ENCODE measurements at places on chromosomes 4 and X.

GRCh38 chr4:105946771-105947170 is 51.5 kb downstream of the NPNT start:
- DNase-seq: no peak

GRCh38 chr4:142226014-142226413 is 589.6 kb downstream of the IL15 start:
- no peak for DNase-seq

DNA sequence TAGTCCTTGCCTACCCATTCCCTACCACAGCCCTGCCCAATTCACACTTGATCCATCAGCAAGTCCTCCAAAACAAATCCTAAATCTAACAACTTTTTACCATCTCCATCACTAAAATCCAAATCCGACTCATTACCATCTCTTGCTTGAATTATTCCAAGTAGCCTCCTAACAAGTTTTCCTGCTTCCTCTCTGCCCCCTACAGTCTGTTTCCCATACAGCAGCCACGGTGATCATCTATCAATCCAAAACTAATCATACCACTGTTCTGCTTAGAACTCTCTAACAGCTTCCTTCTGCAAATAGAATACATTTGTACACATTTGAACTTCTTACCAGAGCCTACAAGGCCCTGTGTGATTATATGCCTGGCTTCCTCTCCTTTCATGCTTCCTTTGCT is 133.0 kb downstream of the SHROOM4 start:
- no peak for DNase-seq

- DNase-seq: no peak
Measured at GRCh38 chr4:189202182-189202868, 738.3 kb upstream of the FRG1 start.

GRCh38 chr4:38377195-38377594 is 286.8 kb upstream of the KLF3 start:
- DNase-seq: no peak

DNA sequence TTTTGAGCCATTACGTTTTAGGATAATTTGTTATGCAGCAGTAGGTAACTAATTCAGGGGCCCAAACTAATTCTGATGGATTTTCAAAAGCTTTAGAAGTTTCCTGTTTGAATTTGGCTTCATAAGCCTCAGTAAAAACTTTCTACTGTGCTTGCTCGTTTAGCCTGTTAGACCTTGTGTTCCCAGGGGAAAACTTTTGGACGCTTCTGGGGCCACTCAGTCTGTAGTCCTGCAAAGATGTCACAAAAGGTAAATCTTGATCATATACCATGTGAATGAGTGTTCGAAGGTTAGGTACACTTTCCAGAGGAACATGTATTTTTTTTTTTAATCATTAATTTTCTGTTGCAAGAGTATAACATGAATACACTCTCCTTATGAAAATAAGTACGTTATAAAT is 70.7 kb downstream of the SUPT20HL2 start:
- no peak for DNase-seq

- DNase-seq: no peak
Measured at GRCh38 chr4:149202117-149202516, 613.5 kb downstream of the IQCM start.

- DNase-seq: no peak
Measured at GRCh38 chr4:72313121-72313520, 255.9 kb downstream of the ADAMTS3 start.

GRCh38 chr4:76955182-76955581 is 5.6 kb downstream of the SEPTIN11 start:
- DNase-seq: no peak

DNA sequence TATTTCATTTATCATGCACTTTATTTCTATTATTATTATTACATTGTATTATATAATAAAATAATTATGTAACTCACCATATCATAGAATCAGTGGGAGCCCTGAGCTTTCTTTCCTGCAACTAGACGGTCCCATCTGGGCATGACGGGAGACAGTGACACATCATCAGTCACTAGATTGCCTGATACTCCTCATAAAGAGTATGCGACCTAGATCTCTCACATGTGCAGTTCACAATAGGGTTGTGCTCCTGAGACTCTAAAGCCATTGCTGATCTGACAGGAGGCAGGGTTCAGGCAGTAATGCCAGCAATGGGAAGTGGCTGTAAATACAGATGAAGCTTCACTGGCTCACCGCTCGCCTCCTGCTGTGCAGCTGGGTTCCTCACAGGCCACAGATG is 62.3 kb downstream of the DMD start:
- no peak for DNase-seq

GRCh38 chrX:9848718-9849479 is 62.7 kb downstream of the SHROOM2 start:
- no peak for DNase-seq

- no peak for DNase-seq
Measured at GRCh38 chr4:140005699-140006098, 148.3 kb downstream of the MAML3 start.

- no peak for DNase-seq
Measured at GRCh38 chr4:168712316-168712890, 215.6 kb downstream of the PALLD start.

DNA sequence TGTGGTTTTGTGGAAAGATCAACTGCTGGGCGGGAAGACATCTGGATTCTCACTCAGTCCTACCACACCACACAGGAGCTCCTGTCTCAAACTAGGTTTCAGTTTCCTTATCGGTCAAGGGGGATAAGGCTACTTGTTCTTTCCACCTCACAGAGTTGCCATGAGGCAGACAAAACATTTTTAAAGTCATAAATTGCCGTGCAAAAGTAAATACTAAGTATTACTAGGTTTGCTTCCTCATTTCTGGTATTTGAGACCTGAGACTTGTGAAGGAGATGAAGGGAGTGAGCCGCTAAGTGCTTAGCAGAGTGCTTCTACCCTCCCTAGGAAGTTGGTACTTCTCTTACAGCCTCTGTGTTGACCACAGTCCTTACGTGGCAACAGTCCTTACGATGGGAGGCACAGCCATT is 1.5 kb downstream of the LAP3 start:
- no peak for DNase-seq

DNA sequence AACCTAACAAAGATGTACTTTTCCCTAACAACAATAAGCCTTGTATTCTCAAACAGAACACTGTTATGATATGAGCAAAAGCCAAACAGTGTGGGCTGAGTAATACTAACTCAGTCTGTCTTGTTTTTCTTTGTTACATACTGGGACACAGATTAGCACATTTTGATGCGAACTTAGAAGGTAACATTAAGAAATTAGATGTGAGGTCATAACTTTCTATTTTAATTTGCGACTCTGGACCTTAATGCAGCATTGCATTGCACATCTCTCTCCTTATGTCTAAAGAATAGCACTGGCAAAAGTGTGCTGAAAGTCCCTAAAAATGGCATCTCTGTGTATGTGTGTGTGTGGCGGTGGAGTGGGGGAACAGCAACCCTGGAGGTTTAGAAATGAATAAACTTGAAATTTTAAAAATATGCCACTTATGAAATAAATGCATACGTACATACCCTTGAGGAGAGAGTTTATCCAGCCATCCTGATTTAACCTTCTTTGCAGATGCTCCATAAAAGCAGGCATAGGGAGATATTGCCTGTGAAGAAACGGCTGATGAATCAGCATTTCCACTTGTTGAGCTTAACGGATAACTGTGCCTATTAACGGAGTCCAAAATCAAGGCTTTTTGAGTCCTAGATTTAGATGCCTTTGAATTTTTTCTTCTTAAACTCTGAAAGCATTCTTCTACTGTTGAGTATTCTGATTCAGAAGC is 34.2 kb downstream of the ARAP2 start:
- DNase-seq: no peak

GRCh38 chr4:2931512-2932301 is 31.5 kb downstream of the NOP14 start:
- DNase-seq: no peak

DNA sequence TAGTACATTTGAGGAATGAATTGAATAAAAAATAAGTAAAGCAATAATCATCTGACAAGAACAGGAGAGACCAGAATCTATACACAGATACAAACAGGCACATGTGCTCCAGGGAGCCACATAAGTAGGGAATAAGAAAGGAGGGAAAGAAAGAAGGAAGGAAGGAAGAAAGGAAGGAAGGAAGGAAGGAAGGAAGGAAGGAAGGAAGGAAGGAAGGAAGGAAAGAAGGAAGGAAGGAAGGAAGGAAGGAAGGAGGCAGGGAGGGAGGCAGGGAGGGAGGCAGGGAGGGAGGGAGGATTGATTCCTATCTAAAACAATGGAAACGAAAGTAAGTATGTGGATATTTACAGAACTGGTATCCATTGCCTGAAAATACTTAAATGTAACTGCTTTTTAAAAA is 475.8 kb downstream of the NLGN4X start:
- no peak for DNase-seq

GRCh38 chr4:183588169-183588675 is 70.8 kb downstream of the RWDD4 start:
- DNase-seq: no peak

GRCh38 chr4:95142932-95143331 is 385.2 kb downstream of the BMPR1B start:
- no peak for DNase-seq

GRCh38 chr4:145451895-145452294 is 29.8 kb upstream of the SMAD1 start:
- no peak for DNase-seq

DNA sequence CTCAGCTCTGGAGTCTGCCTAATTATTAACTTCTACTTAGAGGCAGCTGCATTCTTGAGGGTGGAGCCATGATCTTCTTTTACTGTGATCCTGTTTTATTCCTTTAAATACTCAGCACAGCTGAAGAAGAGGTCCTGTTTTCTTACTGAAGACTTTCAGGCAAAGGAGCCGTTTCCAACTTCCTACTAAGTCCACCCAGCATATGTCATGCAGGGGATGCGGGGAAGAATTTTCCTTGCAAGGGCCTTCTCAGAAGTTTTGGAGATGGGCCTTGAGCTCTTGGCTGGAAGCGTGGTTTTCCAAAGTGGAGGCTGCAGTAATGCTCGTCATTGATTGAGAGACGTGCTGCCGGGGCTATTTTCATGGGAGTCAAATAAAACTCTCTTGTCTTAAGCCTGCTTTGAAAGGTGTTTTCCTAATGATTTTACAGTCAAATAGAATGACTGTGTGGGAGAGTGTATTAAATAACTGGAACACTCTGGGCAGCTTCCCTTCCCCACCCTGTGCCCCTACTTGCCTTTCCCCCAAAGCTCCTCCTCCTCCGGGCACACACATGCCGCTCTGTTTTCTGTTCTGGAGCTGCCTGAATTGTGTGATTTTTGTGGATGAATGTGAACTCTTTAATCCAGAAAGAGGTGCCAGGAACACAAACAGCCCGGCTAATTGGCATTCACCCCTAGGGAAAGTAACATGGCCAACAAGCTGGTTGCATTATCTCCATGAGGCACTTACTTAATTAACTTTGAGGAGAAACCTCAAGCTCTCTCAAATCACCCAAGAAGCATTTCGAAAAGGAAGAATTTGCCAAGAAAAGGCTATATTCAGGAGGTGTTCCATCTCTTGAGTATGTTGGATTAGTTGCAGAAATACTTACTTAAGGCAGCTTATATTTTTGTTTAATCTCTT is 28.1 kb downstream of the FGF2 start:
- no peak for DNase-seq

GRCh38 chr4:118888666-118889311 is at the start of gene SYNPO2:
Gene SYNPO2 (plus strand): TSS chr4:118888854. CDS start chr4:118889037, 183 bp downstream.
- DNase-seq: no peak

- no peak for DNase-seq
Measured at GRCh38 chr4:88147799-88148217, 10.6 kb downstream of the ABCG2 start.

DNA sequence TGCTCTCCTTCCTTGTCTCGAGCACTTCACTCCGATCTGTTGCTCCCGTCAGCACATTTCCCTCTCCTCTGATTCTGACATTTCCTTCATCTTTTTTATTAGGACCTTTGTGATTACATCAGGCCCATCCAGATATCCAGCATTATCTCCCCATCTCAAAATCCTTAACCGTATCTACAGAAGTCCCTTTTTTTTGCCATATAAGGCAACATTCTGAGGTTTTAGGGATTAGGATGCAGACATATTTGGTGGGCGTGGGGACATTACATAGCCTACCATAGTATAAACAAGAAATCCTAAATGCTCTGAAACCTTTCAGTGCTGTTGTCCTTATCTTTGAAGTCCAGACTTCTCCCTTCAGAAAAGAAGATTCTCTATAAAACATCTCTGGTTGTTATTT is 505.0 kb upstream of the PITX2 start:
- DNase-seq: no peak

DNA sequence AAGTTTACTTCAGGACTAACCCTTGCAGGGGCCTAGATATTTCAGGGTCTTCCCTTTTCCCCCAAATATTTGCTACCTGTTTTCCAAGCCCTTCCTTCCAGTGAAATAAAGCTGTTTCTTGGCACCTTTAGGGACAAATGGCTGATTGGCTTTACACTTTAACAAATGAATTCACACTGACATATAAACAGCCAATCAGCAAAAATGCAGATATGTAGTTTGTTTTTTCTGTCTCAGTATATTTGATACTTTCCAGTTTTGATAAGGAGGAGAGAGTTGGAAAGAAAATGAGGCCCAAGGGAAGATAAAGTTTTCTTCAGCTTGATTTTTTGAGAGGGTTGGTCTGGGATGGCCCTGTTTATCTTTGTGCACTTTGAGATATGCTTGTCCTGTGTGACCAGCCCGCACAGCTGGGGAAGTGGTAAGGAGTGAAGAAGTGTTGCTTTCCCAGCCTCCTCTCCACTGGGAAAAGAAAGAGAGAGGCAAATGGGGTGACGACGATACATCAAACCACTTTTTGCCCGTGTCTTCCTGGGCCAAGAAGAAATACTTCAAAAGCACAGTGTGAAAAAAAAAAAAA is 67.5 kb downstream of the MGST2 start:
- DNase-seq: no peak

GRCh38 chr4:124499261-124499660 is 213.3 kb downstream of the ANKRD50 start:
- no peak for DNase-seq

DNA sequence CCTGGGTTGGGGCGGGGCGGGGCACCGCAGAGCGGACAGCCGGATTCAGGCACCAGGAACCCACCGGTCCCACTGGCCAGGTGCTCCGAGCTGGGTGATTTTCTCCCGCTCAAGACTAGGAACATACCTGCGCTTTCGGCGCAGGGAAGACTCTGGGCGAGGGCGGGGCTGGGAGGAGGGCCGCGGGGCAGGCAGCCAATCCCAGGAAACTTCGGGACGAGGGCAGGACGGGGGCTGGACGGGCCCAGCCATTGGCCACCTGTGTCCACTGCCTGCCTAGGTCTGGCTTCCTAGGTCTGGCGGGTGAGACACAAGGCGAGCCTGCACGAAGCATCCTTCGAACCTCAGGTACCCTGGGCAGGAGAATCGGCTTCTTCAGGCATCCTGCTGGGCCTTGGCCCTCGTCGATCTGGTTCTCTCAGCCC is 274 bp upstream of the ERVMER34-1 start:
- DNase-seq: no peak

DNA sequence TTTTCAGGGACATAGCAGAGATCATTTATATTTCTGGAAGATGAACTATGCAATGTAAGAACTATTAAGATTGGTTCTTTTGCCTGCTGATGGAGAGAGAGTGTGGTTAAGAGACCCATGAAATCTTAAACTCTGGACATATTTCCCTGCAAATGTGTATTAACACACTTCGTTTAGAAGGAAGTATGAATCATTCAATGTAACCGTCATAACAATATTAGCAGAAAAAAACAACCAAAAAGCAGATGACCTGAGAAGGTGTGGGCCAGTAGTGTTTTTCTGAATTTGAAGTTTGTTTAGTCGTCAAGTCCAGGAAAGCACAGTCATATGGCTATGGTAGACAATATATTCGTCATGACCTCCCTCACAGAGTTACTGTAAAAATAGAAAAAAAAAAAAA is 2.5 kb upstream of the TMPRSS11D start:
- no peak for DNase-seq

GRCh38 chrX:54978448-54978847 is 15.5 kb downstream of the PFKFB1 start:
- no peak for DNase-seq

Measured in stimulated activated CD8-positive, alpha-beta memory T cell treated with anti-CD3 and anti-CD28 coated beads, Interleukin-15, amount 100 ng/mL, for 1 hour (primary cell).